ENCODE measurements at places on chromosomes 3 and 15.

DNA sequence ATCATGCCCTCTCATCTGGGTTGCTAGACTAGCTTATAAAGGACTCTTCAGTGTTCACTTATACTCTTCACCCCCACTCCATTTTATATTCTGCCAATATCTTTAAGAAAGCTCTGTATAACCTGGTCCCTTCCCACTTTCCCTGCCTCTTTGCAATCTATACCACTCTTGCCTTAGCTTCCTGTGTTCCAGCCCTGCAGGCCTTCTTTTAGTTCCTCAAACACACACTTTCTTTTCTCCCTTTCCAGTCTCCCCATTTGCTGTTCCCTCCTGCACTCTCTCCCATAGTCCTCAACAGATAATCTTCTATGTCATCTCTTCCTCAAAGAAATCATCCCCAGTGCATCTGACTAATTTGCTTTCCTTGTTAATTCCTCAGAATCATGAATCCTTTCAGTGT is 28.7 kb downstream of the SENP8 start:
- DNase-seq, result no peak

DNA sequence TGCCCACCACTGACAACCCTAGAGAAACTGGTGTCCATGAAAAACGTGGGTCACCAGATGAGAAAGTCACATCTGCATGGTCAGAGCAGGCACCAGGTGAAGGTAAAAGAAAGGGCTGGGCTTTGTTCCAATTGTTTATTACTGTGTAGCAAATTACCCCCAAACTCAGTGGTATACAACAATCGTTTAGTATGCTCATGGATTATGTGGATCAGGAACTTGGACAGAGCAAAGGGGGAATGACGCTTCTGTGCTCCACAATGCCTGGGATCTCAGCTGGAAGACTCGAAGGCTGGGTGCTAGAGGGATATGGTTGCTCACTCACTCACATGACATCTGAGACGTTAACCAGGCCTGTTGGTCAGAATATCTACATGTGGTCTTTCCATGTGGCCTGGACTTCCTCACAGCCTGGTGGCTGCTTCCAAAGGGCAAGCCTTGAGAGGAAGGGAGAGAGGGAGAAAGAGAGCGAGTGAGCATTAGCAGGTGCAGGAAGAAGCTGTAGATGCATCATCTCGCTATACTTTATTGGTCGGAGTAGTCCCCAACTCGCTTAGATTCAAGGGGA is 44.9 kb downstream of the LPP start:
- DNase-seq, result no peak

DNA sequence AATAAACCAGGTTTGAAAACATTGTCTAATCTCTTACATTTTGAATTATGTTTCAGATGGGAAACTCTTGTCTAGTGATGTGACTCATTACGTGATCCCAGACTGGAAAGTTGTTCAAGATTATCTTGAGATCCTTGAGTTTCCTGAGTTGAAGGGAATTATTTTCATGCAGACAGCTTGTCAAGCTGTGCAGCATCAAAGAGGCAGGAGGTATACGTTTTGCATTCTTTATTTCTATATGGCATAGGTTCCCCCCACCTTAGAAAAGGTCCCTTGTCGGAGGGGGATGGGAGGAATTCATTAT is 1.5 kb downstream of the DIS3L start:
- DNase-seq, result no peak

DNA sequence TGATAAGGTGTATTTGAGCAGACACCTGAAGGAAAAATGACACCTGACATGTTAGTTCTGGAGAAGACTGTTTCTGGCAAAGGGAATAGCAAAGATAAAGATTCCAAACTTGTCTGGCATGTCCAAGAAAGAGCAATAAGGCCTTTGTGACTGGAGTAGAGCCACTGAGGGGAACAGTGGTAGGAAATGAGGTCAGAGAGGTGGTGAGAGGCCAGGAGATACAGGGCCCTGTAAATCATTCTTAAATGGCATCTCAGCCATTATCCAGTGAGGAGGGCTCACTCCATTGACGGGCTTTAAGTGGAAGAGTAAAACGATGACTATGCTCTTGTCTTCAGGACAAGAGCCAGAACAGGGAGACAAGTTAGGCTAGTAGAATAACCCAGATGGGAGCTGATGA is 4.5 kb downstream of the SLC49A4 start:
- no peak for DNase-seq
